ENCODE measurements at places on chromosomes 7 and 10. TPM values are rescaled to one million over a fixed set of nuclear protein-coding genes. Genes with fewer than 3 reads are reported as not detected.

Gene CTNNA3
- not detected for total RNA-seq

Gene PDGFA
- 1.00 TPM for total RNA-seq

Gene TMEM178B
- total RNA-seq, result 0.15 TPM

Gene RNF148
- total RNA-seq, result 1.4 TPM

Gene NPY4R
- total RNA-seq, result not detected

Gene GIMAP4
- not detected for total RNA-seq
